Kidney (tissue), 22 donors: ENCODE measurements at places on chromosomes 12 and 14. TPM values are rescaled to one million over a fixed set of nuclear protein-coding genes. Genes with fewer than 3 reads are reported as not detected.

LAG3 gene
- not detected for polyA plus RNA-seq

FBLN5 gene
- polyA plus RNA-seq, result 75.2 TPM

ACSM4 gene
- not detected for polyA plus RNA-seq

DNA sequence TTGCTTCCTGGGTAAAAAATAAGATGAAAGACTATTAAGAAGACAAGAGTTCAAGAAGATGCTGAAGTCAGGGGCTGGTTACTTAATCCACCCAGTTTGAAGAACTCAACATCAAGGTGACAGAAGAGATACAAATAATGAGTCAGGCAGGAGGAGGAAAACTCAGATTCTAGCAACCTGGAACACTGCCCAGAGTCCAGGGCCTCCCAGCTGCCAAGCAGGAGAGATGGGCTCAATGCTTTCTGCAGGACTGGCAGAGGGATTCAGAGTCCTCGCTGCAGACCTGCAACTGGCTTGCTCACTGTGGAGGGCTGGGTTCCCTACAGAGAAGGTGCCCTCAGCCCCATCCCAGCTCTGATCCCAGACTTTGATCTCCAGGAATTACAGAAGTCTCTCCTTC lies 28.6 kb upstream of the CEBPE start:
- H3K27ac ChIP-seq, result no peak overlapping the region
- H3K36me3 ChIP-seq, result no peaks in the 10 kb centered on the region
- H3K4me3 ChIP-seq, result no peak overlapping the region
- no peaks in the 10 kb centered on the region for H3K27me3 ChIP-seq
- peaks cover 5% of the 10 kb centered on the region for H3K4me1 ChIP-seq

DNA sequence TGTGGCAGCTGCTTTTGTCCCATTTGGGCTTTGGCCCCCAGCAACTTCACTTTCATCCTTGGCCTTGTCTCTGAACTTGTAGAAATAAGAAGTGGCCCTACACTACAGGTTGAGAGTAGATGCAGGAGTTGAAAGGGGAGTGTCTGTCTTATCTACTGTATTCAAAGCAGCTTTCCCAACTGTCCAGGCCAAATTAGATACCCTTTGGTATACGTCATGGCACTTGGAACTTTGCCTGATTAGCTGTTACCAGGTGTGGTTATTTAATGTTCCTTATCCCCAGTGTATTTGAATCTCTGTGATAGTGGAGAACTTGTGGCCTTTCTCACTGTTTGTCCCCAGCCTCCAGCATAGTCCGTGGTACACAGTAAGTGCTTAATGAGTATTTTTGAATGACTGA lies 33.5 kb downstream of the SUDS3 start:
- no peak overlapping the region for H3K27ac ChIP-seq
- peaks cover 7% of the 10 kb centered on the region for H3K36me3 ChIP-seq
- H3K4me3 ChIP-seq, result no peak overlapping the region
- no peaks in the 10 kb centered on the region for H3K27me3 ChIP-seq
- no peak for DNase-seq

SIX1 gene
- 0.13 TPM for polyA plus RNA-seq

DNA sequence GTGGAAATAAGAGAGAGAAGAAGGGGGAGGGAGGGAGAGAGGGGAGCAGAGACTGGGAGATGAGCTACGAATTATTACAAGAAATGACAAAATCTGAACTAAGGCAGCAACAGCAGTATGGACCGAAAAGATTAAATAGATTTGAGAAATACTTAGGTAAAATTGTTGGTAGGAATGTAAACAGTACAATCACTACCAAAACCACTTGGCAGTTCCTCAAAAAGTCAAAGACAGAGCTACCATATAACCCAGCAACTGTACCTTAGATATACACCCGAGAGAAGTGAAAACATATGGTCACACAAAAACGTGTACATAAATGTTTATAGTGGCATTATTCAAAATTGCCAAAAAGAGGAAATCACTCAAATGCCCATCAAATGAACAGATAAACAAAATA lies 14.1 kb downstream of the KRAS start:
- no peaks in the 10 kb centered on the region for H3K36me3 ChIP-seq
- H3K4me1 ChIP-seq, result no peaks in the 10 kb centered on the region
- no peak overlapping the region for H3K4me3 ChIP-seq
- no peak for DNase-seq
- H3K27ac ChIP-seq, result no peak overlapping the region
- no peaks in the 10 kb centered on the region for H3K27me3 ChIP-seq

- H3K4me3 ChIP-seq, result peak overlapping the region; percentile 26
- H3K27me3 ChIP-seq, result no peaks in the 10 kb centered on the region
- no peaks in the 10 kb centered on the region for H3K36me3 ChIP-seq
These were observed 9.4 kb downstream of the ERP27 start for GRCh38 chr12:14928931-14929330.

GRCh38 chr12:121423253-121423652 lies 23.3 kb downstream of the RNF34 start:
- H3K27me3 ChIP-seq, result no peaks in the 10 kb centered on the region
- DNase-seq, result no peak
- peaks cover 68% of the 10 kb centered on the region for H3K36me3 ChIP-seq
- H3K27ac ChIP-seq, result no peak overlapping the region
- no peak overlapping the region for H3K4me3 ChIP-seq
- H3K4me1 ChIP-seq, result peaks cover 2% of the 10 kb centered on the region

DNA sequence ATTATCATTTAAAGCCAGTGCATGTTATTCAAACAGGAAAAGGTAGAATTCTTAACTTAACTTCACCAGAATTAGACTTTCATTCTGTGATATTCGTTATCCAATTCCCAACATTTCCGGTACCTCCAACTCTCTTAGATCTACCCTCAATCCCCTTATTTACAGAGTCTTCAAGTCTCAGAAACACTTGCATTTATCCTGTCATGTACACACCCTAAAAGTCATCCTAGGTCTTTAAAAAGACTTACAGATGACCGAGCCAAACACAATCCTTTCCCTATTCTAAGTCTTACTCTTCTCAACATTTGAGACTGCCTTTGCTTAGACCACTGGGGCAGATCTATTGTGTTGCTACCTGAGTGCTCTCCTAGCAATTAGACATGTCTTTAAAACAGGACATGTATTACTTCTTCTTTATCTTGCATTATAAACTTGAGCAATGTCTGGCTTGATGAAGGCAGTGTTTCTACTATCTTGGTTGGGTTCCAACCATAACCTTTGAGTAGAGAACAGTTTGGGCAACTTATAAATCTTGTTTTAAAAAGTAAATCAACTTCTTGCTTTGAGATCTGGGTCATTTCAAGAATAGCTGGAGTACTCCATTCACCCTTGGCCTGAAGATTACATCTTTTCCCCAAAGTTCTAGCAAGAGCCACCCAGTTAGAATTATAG lies 140.6 kb upstream of the PLEKHG7 start:
- no peak for DNase-seq
- peak overlapping the region; percentile 13 for H3K4me3 ChIP-seq
- no peaks in the 10 kb centered on the region for H3K27me3 ChIP-seq
- no peak overlapping the region for H3K27ac ChIP-seq
- H3K36me3 ChIP-seq, result no peaks in the 10 kb centered on the region

- no peak for DNase-seq
- H3K4me3 ChIP-seq, result no peak within 1 kb of the TSS
- no peaks in the 10 kb centered on the region for H3K36me3 ChIP-seq
- no peak within 1 kb of the TSS for H3K27ac ChIP-seq
- H3K27me3 ChIP-seq, result no peaks in the 10 kb centered on the region
- no peaks in the 10 kb centered on the region for H3K4me1 ChIP-seq
These were observed at the start of gene GYS2 for GRCh38 chr12:21604245-21605101. GYS2 (minus strand) TSS chr12:21604847; CDS start chr12:21604592, 255 bp downstream.

GRCh38 chr12:62305778-62306177 lies 45.6 kb downstream of the USP15 start:
- no peak overlapping the region for H3K27ac ChIP-seq
- H3K27me3 ChIP-seq, result no peaks in the 10 kb centered on the region
- H3K36me3 ChIP-seq, result peaks cover 8% of the 10 kb centered on the region
- H3K4me3 ChIP-seq, result no peak overlapping the region
- no peaks in the 10 kb centered on the region for H3K4me1 ChIP-seq

- no peak overlapping the region for H3K4me3 ChIP-seq
- H3K27ac ChIP-seq, result no peak overlapping the region
- H3K27me3 ChIP-seq, result no peaks in the 10 kb centered on the region
- H3K36me3 ChIP-seq, result no peaks in the 10 kb centered on the region
- no peaks in the 10 kb centered on the region for H3K4me1 ChIP-seq
These were observed 414.3 kb downstream of the NAV3 start for GRCh38 chr12:78244916-78245507.

GRCh38 chr12:43038991-43039390 lies 449.4 kb upstream of the PRICKLE1 start:
- no peaks in the 10 kb centered on the region for H3K36me3 ChIP-seq
- no peak overlapping the region for H3K4me3 ChIP-seq
- H3K27me3 ChIP-seq, result no peaks in the 10 kb centered on the region
- H3K4me1 ChIP-seq, result no peaks in the 10 kb centered on the region

DNA sequence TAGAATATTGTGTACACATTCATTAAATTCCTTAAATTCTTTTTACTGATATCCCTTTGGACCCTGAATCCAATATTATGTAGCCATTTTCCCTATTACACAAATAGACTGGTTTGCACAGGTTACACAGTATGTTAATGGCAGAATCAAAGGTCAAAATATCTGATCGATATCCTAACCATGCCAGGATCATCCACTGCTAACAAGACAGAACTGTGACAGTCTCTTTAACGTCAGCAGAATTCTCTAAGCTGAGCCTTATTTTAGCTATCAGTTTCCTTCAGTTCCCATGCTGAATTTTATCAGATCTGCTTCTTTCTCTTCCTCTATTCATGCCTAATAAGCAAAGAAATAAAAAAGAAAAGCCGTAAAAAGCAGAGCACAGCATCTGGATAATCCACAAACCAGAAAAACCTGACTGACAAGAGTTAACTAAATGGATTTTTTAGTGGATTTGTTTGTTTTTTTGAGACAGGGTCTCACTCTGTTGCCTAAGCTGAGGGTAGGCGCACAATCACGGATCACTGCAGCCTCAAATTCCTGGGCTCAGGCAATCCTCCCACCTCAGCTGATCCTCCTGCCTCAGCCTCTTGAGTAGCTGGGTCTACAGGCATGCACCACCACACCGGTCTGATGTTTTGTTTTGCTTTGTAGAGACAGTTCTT lies 130.4 kb downstream of the PAWR start:
- H3K27me3 ChIP-seq, result no peaks in the 10 kb centered on the region
- H3K4me1 ChIP-seq, result no peaks in the 10 kb centered on the region
- no peak overlapping the region for H3K4me3 ChIP-seq

DNA sequence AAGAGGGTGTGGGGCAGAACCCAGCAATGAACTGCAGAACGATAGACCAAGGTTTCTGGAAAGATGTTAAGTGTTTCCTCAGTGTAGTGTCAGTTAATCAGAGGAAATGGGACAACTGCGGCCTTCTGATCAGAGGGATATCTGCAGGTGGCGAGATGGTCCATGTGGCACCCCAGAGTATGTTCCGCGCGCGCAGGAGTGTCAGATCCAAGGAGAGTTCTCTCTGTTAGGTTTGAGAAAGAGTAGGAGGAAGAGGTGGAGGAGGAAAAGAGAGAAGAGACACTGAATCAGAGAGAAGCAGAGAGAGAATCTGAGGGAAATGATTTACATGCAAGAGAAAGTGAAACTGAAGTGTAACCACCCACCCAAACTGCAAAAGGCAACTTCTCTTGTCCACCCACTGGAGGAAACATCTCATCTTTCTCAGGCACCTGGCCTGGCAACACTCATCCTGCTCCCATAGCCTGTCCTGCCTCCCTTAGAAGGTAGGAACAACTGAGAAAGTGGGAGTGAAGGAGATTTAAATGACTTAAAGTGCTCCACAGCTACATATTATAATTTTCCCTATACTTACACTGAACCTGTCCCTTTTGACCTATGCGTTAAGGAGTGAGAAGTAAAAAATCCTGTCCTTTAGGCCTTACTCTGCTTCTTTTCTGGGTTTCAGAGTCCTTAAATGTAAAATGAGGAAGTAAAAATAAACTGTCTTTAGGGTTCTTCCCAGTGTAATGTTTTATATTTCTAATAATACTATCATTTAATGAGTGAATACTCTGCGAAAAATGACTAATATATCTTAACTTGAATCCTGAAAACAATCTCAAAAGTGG lies 6.8 kb upstream of the TESPA1 start:
- no peak for DNase-seq
- no peak overlapping the region for H3K27ac ChIP-seq
- no peak overlapping the region for H3K4me3 ChIP-seq
- no peaks in the 10 kb centered on the region for H3K4me1 ChIP-seq

- no peaks in the 10 kb centered on the region for H3K4me1 ChIP-seq
- H3K4me3 ChIP-seq, result no peak overlapping the region
- H3K27ac ChIP-seq, result no peak overlapping the region
- H3K27me3 ChIP-seq, result no peaks in the 10 kb centered on the region
- no peak for DNase-seq
These were observed 71.3 kb upstream of the DDX11 start for GRCh38 chr12:31002361-31002725.

DNA sequence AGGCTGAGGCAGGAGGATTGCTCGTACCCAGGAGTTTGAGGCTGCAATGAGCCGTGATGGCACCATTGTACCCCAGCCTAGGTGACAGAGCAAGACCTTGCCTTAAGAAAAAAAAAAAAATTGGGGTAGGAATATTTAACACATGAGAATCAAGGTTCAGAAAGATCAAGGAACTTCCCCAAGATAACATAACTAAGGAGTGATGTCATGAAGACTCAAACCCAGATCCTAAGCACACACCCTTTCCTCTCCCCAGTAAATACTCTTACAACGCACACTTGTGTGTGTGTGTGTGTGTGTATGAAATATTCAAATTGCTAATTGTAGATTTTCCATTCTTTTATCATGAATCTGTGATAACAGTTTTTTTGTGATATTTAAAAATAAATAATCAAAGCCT lies 90.6 kb upstream of the NUDT4 start:
- no peaks in the 10 kb centered on the region for H3K27me3 ChIP-seq
- H3K4me3 ChIP-seq, result no peak overlapping the region
- DNase-seq, result no peak
- H3K27ac ChIP-seq, result no peak overlapping the region
- no peaks in the 10 kb centered on the region for H3K36me3 ChIP-seq

- no peak overlapping the region for H3K27ac ChIP-seq
- H3K36me3 ChIP-seq, result no peaks in the 10 kb centered on the region
- DNase-seq, result no peak
- H3K27me3 ChIP-seq, result no peaks in the 10 kb centered on the region
- H3K4me1 ChIP-seq, result no peaks in the 10 kb centered on the region
- no peak overlapping the region for H3K4me3 ChIP-seq
These were observed 7.2 kb downstream of the EEA1 start for GRCh38 chr12:92921877-92922276.

- DNase-seq, result no peak
- H3K36me3 ChIP-seq, result no peaks in the 10 kb centered on the region
- peak overlapping the region; percentile 40 for H3K27ac ChIP-seq
- peaks cover 4% of the 10 kb centered on the region for H3K4me1 ChIP-seq
- H3K27me3 ChIP-seq, result no peaks in the 10 kb centered on the region
These were observed 13.8 kb downstream of the TSPAN9 start for GRCh38 chr12:3091038-3091319.

- no peaks in the 10 kb centered on the region for H3K36me3 ChIP-seq
- DNase-seq, result no peak
- no peaks in the 10 kb centered on the region for H3K4me1 ChIP-seq
- no peak overlapping the region for H3K4me3 ChIP-seq
- H3K27ac ChIP-seq, result no peak overlapping the region
These were observed 64.7 kb downstream of the TMEM121 start for GRCh38 chr14:105591052-105591451.

TAMALIN gene
- 22.3 TPM for polyA plus RNA-seq

DNA sequence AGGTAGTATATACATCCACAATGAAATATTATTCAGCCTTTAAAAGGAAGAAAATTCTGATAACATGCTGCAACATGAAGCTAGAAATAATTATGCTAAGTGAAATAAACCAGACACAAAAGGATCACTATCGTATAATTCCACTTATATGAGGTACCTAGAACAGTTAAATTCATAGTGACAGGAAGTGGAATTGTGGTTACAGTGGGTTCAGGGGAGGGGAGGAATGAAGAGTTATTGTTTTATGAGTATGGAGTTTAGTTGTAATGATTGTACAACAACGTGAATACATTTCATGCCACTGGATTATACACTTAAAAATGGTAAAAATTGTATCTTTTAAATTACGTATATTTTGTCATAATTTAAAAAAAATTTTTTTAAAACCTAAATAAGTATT lies 21.0 kb downstream of the EEA1 start:
- H3K36me3 ChIP-seq, result no peaks in the 10 kb centered on the region
- DNase-seq, result no peak
- no peaks in the 10 kb centered on the region for H3K4me1 ChIP-seq
